ENCODE measurements at places on chromosomes 1 and 21.

DNA sequence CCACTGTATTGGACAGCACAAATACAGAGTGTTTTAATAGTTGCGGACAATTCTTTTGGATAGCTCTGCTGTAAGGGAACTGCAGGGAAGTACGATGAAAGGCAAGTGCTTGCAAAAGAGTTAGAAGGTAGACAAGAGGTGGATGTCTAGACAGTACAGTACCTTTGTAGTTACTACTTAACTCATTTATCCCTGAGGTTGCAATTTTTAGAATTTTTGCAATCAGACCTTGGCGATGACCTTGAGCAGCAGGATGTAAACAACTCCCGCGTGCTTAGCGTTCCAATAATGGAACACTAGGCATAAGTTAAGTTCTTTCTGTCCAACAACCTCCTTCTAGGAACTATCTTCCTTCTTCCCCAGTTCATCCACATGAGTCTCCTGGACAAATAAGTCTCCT, 1.9 kb upstream of the SYT14 start:
- no peak for DNase-seq

- no peak for DNase-seq
Measured at GRCh38 chr1:8239306-8240023, 78.4 kb upstream of the SLC45A1 start.

GRCh38 chr1:219790834-219791615, 137.3 kb downstream of the SLC30A10 start:
- DNase-seq = peak; percentile 60

DNA sequence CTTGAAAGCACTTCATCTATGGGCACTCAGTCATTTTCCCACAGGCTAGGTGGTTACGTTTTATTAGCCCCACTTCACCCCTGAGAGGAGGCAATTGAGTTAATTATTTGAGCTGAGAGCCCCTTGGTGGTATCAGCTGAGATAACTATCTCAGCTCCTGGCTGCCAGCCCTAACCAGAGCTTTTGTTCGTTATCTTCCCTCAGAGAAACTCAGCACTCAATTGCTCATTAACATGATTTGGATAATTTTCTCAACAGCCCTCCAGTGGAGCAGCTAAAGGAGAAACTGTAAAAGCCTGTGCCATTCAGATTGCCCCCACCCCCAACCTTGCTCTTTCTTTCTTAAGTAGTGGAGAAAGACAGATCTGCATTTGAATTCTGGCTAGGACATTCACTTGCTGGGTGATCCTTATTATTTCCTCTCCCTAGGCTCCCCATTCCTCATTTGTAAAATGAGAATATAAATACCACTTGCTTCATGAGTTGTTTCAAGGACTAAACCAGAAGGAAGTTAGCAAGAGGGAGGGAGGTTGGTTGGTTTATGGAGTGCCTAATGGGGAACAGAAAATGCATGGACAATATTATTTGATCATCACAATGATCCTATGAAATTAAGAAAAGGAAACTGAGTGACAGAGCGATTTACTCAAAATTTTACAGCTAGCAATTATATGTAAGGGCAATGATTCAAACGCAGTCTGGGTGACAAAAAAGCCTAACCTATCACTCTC, 218.7 kb upstream of the FGGY start:
- no peak for DNase-seq

- DNase-seq = no peak
Measured at GRCh38 chr1:119623678-119624077, 24.4 kb downstream of the ZNF697 start.

DNA sequence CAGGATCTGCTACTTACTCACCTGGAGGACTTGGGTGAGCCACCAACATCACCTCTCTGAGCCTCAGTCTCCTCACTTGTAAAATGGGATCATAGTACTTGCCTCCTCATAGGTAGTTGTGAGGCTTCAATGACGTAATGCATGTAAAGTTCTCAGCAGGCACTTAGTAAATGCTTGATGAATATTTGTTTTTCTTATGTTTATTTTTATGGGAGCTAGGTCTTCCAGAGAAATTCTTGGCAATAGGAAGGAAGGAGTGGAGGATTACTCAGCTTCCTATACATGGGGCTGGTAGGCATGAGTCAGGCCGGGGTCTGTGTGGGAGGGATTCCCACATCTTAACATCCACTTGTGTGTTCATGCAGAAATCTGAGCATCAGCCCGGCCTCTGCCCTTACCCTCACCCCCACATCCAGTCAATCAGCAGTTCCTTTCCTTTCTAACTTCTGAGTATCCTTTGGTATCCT, 95.4 kb upstream of the USP24 start:
- peak; percentile 95 for DNase-seq

DNA sequence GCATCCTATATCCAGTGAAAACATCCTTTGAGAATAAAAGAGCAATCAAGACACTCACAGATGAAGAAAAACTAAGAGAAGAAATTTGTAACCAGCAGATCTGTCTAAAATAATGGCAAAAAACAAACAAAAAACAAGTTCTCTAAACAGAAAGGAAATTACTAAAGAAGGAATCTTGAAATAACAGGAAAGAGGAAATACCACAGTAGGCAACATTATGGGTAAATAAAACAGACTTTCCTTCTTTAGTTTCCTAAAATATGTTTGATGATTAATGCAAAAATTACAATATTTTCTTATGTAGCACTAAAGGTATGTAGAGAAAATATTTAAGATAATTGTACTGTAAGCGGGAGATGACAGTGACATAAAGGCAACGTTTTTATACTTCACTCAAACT, 23.5 kb downstream of the SLC19A1 start:
- DNase-seq = no peak

- DNase-seq = no peak
Measured at GRCh38 chr1:47783638-47784496, 213.3 kb downstream of the TRABD2B start.

DNA sequence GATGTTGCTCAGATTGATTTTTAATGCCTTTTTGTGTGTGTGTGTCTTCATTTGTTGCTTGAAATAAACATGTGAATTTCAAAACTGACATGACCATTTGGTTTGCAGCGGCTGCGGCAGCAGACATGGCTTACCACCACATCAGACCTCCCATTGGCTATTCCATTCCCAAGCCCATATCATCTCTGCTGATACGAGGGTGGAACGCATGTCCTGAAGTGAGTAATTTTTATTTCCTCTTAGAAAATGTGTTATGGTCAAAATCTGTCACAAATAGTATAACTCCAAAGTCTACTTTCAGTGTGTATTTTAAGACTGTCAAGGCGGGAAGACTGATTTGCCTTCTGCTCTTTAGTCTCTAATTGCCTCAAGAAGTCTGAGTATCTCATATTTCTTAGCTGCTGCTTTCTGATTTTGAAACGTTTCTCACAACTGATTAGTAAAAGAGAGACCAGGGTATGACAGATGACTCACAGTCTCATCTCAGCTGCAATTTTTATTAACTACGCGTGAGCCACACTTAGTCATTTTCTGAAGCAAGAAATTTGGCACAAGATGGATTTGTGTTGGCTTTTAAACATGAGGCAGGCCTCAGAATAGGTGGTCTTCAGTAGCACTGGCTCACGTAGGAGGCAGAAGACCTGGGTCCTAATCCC, 49.0 kb downstream of the LRRC53 start:
- DNase-seq = peak; percentile 58

DNA sequence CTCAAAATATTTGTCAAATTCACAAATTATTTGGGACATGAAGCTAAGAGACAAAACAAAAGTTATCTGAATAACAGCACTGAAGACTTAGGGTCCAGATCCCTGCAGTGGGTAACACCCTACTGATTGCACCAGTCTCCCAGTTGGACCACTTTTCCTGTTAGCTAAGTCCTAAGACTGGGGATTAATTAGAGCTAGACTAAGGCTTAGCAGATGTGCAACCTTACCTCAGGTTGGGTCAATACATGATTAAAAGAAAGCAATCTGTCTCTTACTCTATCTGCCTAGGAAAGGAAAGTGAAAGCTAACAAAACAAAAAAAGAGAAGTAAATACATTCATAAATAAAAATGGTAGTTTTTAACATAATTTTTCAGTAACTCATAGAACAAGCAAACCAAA, 737.2 kb upstream of the CHRM3 start:
- no peak for DNase-seq

- DNase-seq = no peak
Measured at GRCh38 chr21:46664316-46664995, 29.0 kb downstream of the PRMT2 start.

GRCh38 chr1:177355575-177355974, 184.8 kb downstream of the BRINP2 start:
- peak; percentile 28 for DNase-seq

DNA sequence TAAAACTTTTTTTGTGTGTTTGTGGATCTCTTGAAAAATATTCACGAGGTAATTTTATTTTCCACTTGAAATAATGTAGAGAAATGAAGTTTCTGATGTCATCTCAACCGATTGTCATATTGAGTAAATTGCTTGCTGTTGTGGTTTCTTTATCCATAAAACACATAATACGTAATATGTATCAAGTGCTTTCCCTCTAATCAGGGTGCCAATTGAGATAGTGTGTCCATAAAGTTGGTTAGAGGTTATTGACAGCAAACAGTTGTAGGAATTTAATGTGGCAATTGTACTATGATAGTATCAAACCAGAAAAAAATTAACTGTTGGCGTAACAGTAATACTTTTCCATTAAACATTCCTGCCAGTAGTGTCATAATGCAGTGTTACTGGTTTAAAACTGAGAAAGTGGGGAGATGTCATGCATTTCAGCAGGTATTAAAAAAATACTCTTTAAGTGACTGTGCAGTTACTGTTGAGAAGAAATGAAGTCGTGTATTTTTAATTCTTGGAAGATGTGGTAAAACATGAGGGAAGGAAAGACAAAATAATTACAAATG, 38.3 kb downstream of the USP25 start:
- no peak for DNase-seq

GRCh38 chr1:181094416-181095212, 6.1 kb downstream of the IER5 start:
- peak; percentile 97 for DNase-seq

DNA sequence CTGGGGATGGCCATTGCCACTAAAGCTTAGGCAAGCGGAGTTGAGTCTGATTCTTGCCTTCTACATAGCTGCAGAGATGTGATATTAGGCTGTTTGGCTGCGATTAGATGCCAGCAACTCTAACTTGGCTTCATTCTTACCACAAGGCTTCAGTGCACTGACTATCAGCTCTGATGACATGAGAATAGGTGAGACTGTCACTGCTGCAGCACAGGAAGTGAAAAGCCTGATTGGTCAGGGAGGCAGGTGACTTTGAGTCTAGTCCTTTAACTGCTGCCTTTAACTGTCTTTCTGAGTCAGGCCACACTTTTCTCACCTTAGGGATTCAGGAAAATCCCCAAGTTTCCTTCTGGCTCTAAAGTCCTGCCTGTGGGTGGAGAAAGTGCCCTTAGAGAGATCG, 14.1 kb upstream of the PLXNA2 start:
- no peak for DNase-seq

DNA sequence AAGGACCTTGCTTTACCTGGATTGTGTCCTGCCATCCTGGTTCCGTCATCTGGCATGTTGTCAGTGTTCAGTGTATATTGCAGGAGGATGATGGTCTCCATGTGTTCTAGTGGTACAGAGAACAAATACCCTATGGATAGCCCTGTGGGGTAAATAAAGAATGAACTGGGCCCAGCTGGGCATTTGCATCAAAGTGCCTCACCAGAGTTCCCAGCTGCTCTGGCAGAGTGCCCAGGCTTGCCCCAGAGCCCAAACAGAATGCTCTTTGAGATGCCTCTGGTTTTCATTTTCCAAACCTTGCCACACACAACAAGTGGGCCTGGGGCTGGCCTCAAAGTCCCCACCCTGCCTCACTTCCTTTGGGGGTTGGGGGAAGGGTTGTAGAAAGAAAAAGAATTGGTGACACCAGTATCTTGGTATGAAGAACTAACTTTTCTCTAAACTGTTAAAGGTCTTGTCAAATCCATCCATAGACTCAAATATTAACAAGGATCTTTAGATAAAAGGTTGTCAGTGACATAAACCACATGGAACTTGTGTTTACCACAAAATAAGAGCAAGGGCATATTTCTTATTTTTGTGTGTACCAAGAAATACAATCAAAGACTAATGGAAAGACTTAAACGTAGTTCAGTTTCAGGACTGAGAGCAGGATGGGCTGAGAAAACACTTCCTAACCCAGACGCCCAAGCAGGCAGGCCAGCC, 82.2 kb downstream of the LMO4 start:
- DNase-seq = peak; percentile 22

DNA sequence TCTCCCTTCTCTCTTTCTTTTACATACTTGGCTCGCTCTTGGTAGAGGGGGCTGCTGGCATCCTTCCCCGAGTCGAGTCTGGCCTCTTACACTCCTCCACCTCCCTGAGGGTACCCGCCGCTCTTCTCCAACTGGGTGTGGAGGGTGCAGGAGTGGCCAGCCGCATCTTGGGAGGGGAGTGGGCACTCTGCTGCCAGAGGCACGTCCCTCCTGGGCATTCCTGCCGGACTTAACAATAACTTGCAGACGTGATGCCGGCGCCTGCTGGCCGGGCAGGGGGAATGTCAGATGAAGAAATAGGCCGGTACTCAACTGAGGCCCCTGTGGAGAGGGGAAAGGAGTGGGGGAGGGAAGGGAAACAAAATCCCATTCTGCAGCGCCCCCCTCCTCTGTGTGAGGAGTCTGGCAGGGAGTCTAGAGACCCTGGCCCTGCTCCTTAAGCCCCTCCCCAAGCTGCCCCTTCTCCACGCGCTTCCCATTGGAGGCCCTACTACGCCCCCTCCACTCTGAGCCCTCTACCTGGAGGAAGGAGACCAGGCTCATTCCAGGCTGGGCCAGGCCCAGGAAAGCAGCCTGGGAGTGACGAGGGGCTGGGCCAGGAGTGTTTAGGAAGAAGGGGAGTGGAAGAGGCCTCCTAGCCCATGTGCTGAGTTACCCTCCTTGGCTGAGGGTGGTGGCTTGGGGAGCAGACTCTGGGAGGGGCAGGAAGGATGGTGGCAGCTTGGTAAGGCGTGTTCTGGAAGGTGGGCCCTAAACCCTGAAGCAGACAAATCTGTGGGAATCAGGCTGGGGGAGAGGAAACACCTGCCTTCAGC, 1.8 kb downstream of the ATP2B4 start:
- peak; percentile 54 for DNase-seq

DNA sequence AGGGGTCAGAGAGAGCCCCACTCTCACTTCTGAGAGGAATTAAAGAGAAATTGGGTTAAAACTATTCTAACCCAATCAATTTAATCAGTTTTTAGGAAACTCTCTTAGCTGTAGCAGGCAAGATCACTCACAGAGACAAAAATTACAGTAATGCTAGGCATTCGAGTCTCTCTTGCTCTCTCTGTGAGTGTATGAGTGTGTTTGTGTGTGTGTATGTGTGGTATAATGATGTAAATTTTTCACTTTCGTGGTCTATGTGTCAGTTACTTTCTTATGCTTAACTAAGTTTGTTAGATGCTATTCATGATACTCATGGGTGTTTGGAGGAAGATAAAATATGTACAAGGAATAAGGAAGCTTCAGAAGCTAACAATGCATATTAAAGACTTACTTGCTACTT, 131.3 kb downstream of the FASLG start:
- peak; percentile 50 for DNase-seq

Measured in AG10803 (cell line).